ENCODE measurements at places on chromosomes 2 and 18.
A peak's percentile ranks its signal among the peaks of the same experiment; 100 is the strongest.

DNA sequence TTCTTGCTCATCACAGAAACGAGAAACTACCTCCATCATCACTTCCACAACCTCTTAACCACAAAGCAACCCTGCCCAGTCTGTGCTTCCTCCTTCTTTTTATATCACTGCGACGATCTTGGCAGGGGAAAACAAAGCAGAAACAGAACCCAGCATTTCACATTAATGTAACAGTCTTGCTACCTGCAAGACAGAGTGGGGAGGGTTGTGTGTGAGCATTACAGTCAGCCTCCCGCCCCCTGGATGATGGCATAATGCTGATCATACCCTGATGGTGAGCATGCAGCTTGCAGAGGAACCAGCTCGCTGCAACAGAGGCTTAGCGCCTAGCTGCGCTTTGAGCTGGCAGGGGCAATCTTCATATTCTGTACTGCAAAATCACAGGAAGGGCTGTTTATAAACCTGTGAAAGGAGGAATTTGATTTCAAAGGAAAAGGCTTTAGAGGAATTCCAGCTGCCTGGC is 376.1 kb downstream of the IRS1 start:
- DNase-seq, result no peak

- DNase-seq, result no peak
Measured at GRCh38 chr2:5187283-5187682, 504.9 kb upstream of the SOX11 start.

- DNase-seq, result no peak
Measured at GRCh38 chr2:200689115-200689514, 103.3 kb downstream of the AOX1 start.

- DNase-seq, result no peak
Measured at GRCh38 chr2:138183705-138184104, 219.4 kb downstream of the HNMT start.

DNA sequence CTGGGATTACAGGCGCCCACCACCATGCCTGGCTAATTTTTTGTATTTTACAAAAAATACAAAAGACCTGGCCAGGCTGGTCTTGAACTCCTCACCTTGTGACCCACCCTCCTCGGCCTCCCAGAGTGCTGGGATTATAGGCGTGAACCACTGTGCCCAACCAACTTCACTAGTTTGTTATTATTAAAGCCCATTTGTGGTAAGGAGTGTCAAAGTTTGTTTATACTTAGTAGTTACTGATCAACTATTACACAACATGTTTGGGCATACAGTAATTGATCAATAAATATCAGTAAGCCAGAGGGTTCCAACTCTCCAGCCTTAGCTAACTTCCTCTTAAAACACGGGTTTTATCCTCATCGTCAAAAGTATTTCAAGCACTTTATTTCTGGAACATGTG is 67.5 kb upstream of the ZNG1B start:
- DNase-seq, result no peak

DNA sequence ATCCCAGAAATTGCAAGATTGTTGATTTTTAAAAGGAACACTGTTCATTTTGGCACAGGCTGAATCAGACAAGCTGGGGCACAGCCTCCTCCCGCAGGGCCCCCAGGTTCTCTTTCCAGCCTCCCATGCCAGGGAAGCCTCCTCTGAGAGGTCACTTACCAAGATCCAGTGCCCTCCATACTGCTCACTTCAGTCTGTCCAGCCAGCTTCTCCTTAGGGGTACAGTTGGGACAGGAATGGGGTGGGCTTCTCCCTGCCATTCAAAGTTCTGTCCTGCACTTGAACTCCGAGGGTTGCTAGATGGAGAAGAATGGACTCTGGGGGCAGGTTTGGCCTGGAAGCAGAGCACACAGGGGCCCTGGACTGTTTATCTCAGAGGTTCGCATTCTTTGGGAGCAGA is 7.5 kb upstream of the CYP26B1 start:
- no peak for DNase-seq

- no peak for DNase-seq
Measured at GRCh38 chr2:208146006-208146405, at the start of gene CRYGB. CRYGB (minus strand) TSS chr2:208146158; CDS start chr2:208146120, 38 bp downstream.

DNA sequence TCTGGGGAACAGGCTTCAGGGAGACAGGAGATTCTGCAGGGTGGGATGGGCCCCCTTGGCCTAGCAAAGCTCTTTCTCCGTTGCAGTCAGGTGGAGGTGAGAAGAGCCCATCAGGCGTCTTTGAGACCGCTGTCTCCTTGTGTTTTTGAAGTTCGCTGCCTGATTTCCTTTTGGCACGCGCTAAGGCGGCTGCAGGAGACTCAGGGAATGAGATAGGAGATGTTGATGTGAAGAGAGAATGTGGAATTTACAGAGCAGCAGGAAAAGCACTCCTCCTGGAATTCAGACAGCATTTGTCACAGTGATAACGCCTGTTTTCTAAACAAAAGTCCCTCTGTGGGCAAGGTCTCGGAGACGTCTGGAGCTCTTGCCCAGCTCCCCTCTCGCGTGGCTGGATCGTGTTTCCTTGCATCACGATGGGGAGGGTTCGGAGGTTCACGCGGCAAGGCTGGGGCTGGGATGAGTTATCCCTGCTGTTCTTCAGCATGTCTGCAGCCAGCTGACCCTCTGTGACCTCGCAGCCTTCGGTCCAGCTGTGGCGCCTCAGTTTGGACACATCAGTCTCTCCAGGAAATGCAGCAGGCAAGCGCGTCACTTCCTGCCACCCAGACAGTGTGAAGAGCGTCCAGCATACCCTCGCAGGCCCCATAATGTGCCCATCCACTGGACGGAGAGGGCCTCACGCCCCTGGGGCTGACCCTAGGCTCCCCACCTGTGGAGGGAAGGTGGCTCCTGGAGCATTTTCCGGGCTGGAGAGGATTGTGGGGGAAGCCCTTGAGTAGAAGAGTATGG is 30.2 kb downstream of the GLI2 start:
- DNase-seq, result no peak

GRCh38 chr2:165149439-165149838 is 54.4 kb downstream of the SCN3A start:
- DNase-seq, result no peak

- no peak for DNase-seq
Measured at GRCh38 chr2:98034745-98035144, 39.0 kb upstream of the TMEM131 start.

GRCh38 chr2:150267651-150268415 is 219.6 kb downstream of the RND3 start:
- DNase-seq, result no peak

DNA sequence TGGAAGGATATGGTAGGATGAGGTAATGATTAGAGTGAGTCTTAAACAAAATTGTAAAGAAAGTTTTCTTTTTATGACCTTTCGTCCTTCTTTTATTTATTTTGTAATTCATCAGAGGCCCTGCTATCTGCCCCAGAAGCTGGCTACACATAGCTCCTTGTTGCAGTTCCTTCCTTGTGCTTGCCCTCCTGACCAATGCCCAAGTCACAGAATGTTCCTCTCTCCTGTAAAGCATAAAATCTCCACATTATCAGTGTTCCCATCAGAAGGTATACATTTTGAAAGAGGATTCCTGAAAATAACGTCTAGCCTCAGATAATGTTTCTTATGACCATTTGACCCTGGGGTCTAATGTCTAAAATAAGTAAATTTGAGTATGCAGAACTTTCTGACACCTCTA is 78.3 kb downstream of the RND3 start:
- DNase-seq, result no peak

DNA sequence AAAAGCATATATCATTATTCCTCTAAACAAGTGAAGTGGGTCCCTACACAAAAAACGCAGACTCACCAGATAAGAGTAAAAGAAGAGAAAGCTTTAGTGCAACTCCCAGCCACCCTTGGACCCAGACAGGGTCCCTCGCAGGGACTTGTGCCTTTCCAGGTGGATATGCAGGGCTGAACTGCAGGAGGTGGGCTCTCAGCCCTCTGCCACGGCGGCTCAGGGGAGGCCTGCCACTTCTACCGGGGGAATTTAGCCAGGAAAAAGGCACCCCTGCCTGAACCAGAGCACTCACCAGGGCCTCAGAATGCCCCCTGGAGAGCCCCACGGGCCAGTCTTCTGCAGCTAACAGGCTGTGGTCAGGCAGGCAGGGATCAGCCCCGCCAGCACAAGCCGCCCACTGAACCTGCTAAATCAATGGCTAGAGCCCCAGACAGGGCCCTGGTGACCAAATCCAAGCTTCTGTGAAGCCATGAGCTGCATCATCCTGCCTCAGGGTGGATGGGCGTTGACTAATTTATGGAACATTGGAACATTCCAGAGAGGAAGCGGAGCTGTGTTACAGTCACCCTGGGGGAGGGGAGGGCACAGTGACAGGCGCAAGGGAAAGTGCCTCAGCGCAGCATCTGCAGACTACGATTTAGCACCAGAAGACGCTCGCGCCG is 209.3 kb downstream of the EIPR1 start:
- peak; percentile 25 for DNase-seq

GRCh38 chr2:162509288-162509968 is 165.5 kb downstream of the GCA start:
- no peak for DNase-seq

DNA sequence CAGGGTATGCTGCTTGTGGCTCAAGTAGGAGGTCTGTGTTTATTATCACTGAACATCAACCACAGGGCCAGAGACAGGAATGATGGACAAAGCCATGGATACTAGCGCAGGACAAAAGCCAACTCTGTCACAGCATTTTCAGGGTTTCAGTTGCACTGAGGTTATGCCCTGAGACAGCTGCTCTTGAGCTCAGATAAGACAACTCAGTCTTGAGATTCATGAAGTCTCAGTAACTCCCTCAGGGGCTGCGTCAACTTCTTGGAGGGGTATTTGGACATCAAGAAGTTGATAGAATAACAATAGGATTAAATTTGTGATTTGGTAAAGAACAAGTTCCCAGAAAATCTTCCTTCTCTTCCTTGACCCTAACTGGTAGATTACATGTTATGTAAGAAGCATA is 287.0 kb upstream of the SLC14A2 start:
- no peak for DNase-seq

GRCh38 chr18:35835833-35836232 is 136.6 kb upstream of the RMP24 start:
- DNase-seq, result no peak

- no peak for DNase-seq
Measured at GRCh38 chr2:82748653-82749052, 1710.4 kb downstream of the SUCLG1 start.

DNA sequence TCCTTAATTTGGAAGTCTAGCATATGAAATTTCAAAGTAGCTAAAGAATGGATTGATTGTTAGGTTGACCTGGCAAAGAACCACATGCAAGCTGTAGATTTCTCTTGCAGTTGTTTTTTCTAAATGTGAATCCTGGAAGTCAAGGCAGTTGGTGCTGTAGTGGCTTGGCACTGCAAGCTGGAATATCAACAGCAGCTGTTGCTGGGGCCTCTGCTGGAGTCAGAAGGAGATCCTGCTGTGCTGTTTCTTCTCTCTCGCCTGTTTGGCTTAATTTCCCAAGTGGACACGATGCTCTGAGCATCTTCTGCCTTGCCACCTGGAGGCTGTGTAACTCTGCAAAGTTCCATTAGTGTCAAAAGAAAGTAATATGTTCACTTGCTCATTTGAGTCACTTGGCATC is 12.6 kb downstream of the PIK3C3 start:
- DNase-seq, result no peak

DNA sequence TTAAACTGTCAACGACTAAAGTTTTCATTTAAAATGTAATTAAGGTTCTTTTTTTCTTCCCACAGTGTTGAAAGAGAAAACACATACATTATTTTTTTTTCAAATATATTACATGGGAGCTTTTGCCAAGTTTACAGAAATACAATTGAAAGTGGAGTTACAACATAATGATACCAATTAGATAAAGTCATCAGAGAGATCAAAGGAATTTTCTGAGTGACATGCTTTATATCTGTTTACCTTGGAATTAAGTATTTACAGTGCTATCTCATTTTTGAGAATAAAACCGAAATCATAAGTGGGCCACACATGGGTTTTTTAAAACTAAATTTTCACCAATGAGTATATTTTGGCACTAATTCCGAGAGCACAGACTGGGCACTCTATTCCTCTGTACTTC is 165.2 kb downstream of the RAPGEF4 start:
- DNase-seq, result no peak

DNA sequence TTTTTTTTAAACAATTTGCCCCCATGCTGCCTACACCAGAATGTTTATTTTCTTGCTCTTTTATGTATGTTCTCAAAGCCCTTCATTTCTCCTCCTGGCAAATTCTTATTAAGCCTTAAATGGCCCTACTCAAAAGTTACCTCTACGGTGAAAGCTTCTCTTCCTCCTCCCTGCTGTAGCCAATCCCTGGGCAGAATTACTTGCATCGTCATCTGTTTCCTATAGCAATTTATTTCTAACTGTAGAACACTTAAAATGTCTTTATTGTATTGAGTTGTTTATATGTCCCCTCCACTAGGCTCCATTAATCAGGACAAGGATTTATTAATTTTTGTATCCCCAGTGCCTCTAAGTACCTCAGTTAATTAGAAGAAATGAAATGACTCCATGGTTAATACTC is 2.5 kb upstream of the RAD51AP2 start:
- no peak for DNase-seq

DNA sequence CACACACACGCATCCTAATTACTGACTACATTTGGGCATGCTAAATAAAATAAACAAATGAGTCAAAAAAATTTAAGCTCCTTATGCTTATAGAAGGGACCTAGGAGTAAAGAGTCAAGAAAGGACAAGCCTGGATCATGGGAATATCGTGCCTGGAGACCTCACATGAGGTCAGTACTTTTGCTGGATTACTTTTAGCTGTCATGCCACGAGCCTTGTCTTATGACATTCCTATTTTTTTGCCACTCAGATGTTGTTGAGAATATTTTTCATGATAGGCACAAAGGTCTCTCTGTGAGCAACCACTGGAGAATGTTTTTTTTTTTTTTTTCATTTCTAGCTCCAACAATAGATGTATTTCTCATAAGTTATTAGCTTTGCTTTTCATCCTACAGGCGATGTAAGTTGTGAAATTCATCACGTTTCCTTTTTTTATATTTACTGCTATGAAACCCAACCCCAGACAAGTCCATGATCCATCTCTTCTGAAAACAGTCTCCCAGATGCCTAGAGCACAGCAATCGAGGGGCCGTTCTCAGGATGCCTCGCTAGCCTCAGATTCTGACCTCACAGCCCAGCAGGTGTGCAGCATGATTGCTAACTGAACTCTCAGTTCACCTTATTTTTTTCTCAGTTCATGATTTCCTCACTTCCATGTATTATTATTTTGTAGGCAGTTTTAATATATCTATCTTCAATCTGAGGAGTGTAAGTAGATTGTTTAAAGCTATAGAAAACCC is 464.5 kb downstream of the IRS1 start:
- DNase-seq, result no peak

GRCh38 chr18:59923539-59924196 is 23.9 kb downstream of the PMAIP1 start:
- no peak for DNase-seq

GRCh38 chr2:15561574-15562344 is 625 bp upstream of the NBAS start:
- DNase-seq, result no peak
